RPMI7951 (cell line): ENCODE measurements at places on chromosomes 16 and 17. TPM values are rescaled to one million over a fixed set of nuclear protein-coding genes. Genes with fewer than 3 reads are reported as not detected.
A peak's percentile ranks its signal among the peaks of the same experiment; 100 is the strongest.

DNA sequence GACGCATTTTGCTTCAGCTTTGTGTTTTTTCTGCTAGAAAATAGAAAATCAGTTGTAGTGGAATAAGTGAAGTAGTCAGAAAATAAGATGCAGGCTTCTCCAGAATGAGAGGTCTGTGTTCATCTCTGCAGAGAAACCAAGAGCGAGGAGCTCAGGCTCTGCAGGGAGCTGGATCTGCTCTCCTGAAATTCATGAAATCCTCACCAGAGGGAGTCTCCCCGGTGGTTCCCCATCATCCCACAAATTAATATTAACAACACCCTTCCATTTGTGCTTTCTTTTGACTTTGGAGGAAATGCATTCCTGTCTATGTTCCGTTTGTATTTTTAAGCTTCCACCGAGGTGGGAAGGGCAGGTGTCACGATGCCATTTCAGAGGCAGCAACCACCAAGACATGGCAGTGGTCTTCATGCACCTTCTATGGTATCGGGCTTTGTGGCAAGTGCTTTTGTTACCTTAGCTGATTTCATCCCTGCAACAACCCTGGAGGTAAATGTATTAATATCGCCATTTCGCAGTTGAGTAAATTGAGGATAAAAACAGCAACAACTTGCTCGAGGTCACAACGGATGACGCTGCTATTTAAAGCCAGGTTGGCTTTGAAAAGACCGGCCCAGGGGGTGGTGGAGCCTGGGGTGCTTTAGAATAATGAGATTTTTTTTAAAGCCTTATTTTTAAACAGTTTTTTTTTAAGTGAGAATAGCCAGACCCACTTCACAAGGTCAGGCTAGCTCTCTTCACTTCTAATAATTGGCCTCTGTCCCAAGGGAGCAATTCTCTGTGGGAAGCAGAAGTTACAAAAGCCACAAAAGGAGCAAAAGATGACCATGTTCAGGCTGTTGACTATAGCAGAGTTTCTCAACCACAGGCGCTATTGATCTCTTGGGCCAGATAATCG lies 367.6 kb upstream of the ERCC4 start:
- DNase-seq, result no peak

DNA sequence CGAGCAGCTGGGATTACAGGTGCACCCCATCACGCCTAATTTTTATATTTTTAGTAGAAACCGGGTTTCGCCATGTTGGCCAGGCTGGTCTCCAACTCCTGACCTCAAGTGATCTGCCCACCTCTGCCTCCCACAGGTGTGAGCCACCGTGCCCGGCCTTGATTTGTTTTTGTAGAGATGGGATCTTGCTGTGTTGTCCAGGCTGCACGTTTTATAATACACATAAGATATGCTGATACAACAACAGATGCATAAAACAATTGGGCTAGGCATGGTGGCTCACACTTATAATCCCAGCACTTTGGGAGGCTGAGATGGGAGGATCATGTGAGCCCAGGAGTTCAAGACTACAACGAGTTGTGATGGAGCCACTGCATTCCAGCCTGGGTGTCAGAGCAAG lies 6.0 kb downstream of the USP36 start:
- DNase-seq, result no peak

GRCh38 chr17:51888816-51889215 lies 269.7 kb downstream of the CA10 start:
- no peak for DNase-seq

DNA sequence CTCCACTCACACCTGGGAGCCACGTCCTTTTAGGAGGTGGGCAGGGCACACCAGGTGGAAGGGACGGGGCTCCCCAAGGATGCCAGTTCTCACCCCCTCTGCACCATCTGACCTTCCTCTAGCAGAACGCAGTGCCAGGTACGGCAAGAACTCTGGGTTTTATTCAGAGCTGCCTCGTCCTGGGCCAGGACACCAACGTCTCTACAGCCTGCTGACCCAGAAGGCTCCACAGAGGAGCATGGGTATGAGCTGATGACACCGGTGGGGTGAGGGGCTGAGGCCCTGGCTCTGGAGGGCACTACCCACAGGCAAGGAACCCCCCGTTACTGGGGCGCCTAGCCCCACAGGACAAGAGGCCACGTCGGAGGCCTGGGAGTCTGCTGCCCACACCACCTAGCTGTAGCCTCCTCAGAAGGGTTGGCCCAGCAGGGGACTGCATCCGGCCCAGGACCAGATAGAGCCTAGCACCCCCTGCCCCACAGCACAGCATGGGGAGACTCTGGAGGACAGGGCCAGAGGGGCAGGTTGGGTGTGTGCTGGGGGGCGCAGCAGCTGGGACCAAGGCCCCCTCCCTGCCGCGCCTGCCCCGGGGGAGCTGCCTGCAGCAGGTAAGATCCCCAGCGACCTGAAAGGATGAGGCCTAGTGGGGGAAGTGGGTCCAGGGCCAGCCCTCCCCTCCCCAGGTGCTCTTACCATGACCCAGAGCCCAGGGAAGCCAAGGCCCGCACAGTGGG lies 13.9 kb downstream of the BCAR1 start:
- DNase-seq, result no peak

DNA sequence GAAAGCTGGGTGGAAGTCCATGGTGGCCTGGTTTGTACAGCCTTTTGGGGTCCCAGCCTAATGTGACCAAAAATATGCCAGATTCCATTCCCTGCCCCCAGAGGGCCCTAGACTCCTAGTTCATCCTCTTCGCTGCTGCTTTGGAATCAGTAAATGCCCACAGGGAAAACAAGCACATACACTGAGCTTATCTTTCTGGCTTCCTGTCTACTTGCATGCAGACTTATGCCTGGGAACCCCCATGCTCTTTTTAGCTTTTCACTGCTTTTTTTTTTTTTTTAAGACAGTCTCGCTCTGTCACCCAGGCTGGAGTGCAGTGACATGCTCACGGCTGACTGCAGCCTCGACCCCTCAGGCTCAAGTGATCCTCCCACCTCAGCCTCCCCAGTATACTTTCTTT lies 6.2 kb upstream of the CD300LG start:
- DNase-seq, result peak; percentile 67

- DNase-seq, result no peak
Observed at GRCh38 chr16:9818702-9819101, 363.5 kb downstream of the GRIN2A start.

Gene NSF
- total RNA-seq, result 42.8 and 51.7 TPM in 2 replicates

DNA sequence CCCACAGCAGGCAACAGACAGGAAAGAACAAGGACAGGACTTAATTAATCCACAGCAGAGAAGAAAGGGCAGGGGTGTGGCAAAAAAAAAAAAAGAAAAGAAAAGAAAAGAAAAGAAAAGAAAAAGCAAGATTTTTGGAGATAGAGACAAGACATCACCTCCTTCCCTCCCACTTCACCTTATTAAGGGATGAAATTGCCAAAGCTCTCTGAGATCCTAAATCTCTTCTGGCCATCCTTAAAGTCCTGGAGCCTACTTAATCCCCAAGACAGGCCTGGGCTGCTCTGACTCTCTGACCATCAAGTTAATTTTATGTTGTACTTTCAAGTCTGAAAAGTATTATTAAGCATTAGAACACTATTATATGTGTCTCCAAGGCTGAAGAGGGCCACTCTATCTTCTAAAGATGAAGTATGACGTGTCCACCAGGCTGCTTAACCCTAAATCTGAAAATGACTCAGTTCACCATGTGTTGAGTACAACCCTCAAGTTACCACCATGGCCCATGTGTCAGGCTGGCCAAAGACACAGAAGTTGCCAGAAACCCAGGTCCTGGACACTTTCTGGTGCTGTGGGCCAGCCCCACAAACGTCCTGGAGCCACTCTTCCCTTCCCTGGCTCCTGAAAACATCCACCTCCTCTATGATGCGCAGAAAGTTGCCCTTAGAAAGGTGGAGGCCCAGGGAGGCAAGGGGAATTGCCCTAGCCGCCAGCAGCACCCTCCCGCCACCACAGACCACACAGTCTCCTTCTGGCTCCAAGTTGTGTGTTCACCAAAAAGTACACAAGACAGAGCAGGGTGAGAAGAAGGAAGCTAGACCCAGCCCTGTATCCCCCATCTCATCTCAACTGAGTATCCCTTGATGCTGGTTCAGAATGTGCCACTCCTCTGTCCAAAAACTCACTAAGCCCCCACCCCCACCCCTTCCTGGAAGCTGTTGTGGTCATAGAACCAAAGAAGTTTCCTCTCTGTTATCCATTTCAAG lies 2.7 kb downstream of the SOCS1 start:
- DNase-seq, result peak; percentile 61

- no peak for DNase-seq
Observed at GRCh38 chr17:19905502-19905901, 37.8 kb upstream of the ULK2 start.

GRCh38 chr16:78209951-78210661 lies 110.7 kb downstream of the WWOX start:
- no peak for DNase-seq

Gene BIRC5
- total RNA-seq, result 157 and 160 TPM in 2 replicates

DNA sequence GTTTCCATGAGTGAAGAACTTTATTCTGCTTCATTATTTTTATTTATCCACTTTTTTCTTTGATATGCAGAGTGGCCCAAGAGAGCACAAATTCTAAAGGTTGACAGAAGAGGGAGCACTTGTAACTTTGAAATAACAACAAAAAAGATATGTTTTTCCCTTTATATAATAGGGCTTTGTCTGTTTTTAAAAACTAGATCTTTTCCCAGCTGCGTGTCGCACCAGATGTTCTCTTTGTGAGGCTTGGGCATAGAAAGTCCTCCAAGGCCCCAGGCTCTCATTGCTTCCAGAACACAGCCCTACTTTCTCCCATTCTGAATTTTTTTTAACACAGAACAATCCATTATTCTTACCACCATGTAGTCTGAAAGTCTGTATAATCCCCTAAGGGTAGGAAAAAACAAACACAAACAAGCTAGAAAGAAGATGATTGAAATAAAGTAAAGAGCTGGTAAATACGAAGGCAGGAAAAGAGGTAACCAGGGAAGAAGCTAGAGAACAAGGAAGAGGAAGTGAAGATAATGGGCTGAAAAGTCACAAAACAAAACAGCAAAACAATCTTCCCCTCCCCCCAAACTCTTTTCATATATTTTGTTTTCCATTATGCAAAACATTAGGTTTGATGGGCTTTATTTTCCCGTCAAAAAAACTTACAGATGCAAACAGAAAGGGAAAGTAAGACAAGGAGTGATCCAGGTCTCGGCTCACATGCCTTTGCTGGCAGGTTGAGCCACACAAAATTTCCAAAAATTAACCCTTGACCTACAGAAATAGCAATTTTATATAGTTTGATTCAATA lies 160.4 kb downstream of the ABCA8 start:
- DNase-seq, result peak; percentile 73

GRCh38 chr17:16908273-16908672 lies 63.6 kb downstream of the TNFRSF13B start:
- DNase-seq, result no peak

GRCh38 chr16:27304881-27305745 lies 8.7 kb upstream of the IL4R start:
- no peak for DNase-seq
